ENCODE measurements at places on chromosomes 4 and X.
A peak's percentile ranks its signal among the peaks of the same experiment; 100 is the strongest.

- no peak for DNase-seq
Measured at GRCh38 chrX:43446752-43447151, 209.3 kb upstream of the MAOA start.

DNA sequence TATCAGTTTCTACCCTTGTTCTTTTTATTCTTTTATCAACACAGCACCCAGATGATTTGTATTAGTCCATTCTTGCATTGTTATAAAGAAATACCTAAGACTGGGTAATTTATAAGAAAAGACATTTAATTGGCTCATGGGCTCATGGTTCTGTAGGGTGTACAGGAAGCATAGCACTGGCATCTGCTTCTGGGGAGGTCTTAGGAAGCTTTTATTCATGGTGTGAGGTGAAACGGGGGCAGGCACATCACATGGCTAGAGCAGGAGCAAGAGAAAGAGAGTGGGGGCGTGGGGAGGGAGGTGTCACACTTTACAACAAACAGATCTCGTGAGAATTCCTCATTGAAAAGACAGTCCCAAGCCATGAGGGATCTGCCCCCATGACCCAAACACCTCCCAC, 285.3 kb downstream of the SMARCA1 start:
- DNase-seq, result no peak

GRCh38 chr4:75142850-75143249, 209.9 kb downstream of the PARM1 start:
- no peak for DNase-seq

GRCh38 chr4:52824603-52825459, 37.3 kb upstream of the RASL11B start:
- no peak for DNase-seq

GRCh38 chr4:95522682-95523530, 25.9 kb downstream of the UNC5C start:
- no peak for DNase-seq

- DNase-seq, result no peak
Measured at GRCh38 chr4:41192136-41192535, 22.2 kb downstream of the APBB2 start.

DNA sequence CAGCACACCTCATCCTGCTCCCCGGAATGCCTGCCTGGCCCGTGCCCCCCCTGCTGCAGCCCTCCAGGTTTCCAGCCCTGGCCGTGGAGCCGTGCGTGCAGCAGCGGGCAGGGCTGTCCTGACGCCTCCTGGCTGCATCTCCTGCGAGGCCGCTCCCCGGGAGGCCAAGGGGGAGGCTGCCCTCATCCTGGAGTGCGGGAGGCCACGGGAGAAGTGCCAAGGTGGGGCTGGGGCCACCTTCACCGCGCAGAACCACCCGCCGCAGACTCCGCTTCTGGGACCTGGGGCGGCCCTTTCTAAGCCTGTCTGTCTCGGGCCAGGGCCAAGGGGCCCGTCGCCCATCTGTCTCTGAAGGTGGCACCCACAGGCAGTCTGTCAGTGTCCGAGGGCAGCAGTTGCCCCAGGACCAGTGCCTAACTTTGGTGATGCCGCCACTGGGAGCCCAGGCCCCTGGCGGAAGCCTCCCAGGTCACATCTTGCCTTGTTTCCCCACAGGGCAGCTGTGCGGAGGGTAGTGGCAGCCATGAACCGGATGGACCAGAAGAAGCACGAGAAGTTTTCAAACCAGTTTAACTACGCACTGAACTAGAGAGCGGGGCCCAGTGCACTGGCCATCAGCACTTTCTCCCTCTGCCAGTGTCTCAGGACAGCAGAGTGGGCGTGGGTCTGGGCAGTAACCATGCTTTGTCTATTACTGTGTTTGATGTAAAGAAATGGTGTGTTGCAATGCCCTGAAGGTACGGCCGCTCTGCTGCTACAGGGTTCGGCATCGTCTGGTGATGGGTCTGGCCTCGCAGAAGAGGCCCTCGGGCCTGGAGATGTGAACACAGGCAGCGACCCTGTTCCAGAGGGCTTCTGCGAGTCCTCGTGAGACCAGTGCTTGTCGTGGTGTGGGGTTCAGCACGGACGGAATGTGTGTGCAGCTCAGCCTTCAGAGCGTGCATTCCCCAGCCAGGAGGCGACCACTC, 20.6 kb downstream of the NKX1-1 start:
- no peak for DNase-seq

- no peak for DNase-seq
Measured at GRCh38 chr4:87017580-87018342, 83.0 kb downstream of the AFF1 start.

DNA sequence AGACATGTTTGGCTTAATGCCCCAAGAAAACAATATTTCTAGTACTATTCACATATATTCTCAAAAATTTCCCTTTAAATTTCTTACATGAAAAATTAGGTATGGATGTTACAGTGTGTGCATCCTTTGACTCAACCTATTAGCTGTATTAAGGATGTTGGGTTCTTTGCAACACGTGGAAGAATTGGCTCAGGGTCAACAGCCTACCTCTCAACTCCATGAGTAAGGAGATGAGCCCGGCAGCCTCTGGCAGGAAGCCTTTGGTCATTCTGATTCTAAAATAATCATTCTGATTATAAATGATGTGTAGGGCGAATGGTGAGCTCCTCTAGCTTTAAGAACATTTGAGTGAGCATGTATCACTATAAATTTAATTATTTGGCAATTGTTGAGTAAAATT, 148.0 kb upstream of the WDFY3 start:
- no peak for DNase-seq

DNA sequence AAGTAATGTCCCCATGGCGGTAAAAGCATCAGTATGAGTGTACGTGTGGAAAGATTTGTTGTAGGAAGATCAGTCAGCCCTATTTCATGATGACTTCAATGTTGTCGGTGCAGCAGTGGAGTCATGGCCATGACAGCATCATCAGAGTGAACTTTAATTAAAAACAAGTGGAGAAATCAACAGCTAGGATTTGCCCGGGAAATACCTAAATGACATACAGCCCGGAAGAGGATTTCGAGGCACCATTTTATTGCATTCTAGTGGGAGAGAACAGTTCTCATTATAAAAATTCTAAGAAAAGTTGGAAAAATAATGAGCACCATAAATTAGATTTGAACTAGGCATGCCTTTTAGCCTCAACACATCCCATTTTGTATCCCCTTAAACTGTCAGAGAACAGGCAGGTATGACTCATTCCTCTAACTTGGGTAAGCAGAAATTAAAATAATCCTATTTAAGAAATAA, 170.1 kb downstream of the SHROOM3 start:
- DNase-seq, result no peak

DNA sequence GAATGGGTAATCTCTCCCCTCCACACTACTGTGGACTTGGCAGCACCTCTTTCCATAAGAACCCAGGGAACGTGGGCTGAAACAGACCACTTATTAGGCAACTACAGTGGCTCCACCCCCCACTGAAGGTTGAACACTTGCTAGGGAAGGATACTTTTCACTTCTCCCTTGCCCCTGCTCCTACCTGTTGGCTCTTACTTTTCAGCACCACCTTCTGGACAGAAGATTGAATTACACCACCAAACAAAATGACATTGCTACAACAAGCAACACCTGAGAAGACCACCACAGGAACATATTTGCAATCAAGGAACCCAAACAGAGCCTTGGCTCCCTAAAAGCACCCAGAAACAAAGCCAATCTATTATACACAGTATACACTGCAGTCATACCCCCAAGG, 132.1 kb upstream of the CXCL13 start:
- DNase-seq, result no peak

DNA sequence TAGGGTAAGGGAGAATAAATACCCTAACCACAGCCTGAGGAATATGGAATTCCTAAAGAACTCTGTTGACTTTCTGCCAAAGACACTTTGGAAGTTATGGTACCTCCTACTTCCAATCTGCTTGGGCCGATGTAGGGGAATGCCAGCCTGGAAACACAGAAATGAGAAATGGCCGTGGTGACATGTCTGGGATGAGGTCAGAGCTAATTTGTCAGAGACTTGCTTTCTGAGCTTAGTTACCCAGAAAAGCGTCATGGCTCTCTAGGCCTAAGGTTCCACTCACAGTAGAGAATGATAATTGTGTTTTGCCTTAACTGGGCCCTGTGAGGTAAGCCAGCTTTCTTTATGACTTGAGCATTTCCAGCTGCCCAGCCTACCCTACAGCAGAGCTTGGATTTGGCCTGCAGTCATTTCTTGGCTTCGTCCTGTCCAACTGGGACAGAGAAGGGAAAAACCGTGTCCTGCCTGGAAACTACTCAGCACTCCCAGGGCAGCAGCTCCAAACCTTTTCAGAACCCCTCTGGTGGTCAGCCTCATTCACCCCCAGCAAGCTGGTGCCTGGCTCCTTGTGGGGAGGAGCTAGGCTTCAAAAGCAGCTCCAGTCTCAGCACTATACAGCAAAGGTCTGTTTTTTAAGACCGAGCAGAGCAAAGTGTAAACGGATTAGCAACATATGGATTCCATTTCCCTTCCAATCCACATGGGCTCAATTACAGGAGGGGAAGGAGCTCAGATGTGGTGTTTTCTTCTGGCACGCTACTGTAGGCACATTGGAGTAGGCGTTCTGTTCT, 92.3 kb downstream of the RLIM start:
- no peak for DNase-seq

DNA sequence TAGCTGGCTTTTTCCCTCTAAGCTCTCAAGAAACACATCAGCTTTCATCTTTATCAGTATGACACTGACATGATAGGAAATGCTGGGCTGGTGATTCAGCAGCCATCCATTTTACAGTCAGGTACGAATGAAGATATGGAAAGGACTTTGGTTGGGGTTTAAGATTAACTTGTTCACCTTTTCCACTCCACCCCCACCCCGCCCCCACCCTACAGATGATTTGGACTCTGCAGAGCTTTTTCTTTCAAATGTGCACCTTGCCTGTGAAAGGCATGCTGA, 132.6 kb downstream of the AKAP4 start:
- DNase-seq, result no peak

DNA sequence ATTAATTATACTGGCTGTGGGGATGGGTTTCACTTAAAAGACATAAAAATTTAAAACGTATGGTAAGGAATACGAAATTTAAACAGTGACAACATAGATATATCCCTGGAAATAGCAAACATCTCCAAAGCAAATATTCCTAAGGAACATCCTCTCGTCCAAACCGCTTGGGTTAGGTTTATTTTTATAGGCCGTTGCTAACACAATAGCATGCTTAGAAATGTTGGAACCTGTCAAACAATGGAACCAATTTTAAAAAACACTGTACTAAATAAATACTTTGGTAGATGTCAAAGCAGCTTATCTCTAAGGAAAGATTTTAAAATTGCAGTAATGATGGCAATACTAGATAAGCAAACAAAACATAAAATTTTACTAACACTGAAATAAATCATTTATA, 45.4 kb downstream of the SEC24D start:
- DNase-seq, result no peak

GRCh38 chrX:70166601-70167590, 10.4 kb upstream of the DGAT2L6 start:
- DNase-seq, result no peak

DNA sequence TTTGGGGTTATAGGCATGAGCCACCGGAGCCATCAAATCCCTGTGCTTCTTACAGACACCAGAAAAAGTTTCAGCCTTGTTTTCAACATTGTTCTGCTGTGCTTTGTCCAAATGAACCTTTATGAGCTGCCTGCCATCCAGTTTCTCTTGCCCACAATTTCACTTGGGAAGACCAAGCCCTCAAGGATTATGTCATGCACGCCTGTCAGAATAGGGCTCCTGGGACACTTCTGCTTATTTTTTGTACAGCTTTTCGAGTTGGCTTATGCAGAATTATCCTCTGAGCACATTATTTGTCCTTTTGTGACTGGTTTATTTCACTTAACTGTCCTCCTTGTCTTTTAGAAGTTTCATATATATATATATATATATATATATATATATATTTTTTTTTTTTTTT, 16.2 kb downstream of the UBE2K start:
- no peak for DNase-seq

- no peak for DNase-seq
Measured at GRCh38 chr4:36348403-36348938, 67.1 kb downstream of the DTHD1 start.

GRCh38 chr4:180530787-180531186, 1712.4 kb upstream of the TENM3 start:
- no peak for DNase-seq

- no peak for DNase-seq
Measured at GRCh38 chr4:95107004-95107403, 349.2 kb downstream of the BMPR1B start.

- DNase-seq, result no peak
Measured at GRCh38 chrX:23662187-23662586, 5.1 kb upstream of the PRDX4 start.

- DNase-seq, result no peak
Measured at GRCh38 chr4:139483000-139483399, 29.1 kb downstream of the RAB33B start.

GRCh38 chrX:155888139-155888538, 7.0 kb downstream of the VAMP7 start:
- DNase-seq, result peak; percentile 59

GRCh38 chr4:143641361-143641760, 59.1 kb downstream of the FREM3 start:
- no peak for DNase-seq

DNA sequence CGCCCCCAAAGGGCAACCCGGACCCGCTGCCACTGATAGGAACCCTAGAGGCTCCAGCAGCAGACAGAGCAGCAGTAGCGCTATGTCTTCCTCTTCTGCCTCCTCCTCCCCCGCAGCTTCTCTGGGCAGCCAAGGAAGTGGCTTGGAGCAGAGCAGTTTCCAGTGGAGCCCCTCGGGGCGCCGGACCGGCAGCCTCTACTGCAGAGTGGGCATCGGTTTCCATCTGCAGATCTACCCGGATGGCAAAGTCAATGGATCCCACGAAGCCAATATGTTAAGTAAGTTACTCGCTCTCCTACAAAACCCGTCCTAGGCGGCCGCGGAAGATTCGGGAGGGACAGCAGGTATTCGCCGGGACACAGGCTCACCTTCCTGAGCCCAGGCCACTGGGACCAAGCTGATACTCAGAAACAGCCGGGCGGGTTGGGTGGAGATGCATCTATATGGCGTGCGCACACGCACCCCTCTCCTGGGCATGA, 477 bp downstream of the FGF5 start:
- peak; percentile 39 for DNase-seq

DNA sequence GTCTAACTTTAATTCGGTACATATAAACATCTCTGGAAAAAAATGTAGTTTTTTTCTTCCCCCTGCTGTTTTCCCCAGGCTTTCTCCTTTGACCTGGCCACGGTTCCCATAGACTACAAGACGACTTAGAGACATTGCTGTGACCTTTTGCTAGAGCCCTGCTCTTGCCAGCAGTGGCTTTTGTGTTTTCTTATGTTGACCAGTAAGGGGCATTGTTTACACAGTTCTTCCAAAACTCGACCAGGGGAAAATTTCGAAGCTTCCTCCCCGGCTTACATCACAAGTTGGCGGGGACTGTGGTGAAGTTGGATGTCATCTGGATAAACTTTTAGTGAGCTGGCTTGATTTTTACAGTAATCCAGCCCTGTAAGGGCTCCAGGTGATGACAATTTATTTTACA, 9.3 kb downstream of the CCDC160 start:
- no peak for DNase-seq

DNA sequence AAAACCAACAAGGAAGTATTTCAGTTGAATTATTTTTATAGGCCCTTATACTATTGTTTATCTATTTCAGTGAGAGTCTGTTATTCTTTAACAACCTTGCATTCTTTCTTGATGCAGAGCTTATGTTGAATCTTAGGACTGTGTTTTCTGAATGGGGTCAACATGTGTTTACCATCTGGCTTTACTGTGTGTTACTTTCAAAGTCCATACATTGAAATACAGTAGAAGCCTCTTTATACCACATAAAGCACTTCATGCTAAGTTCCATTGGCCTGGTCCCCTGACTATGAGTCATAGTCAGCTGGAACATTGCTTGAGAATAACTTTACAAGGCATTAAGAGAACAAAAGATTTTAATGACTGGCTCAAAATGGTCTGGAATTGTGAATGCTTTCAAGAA, 152.6 kb downstream of the GASK1B start:
- peak; percentile 75 for DNase-seq
